ENCODE measurements at places on chromosomes 4 and X.

GRCh38 chr4:105596684-105597083 is 44.3 kb downstream of the ARHGEF38 start:
- no peak for DNase-seq

- no peak for DNase-seq
Measured at GRCh38 chr4:187227907-187228704, 504.4 kb upstream of the FAT1 start.

- DNase-seq, result no peak
Measured at GRCh38 chr4:79526641-79527565, 118.9 kb upstream of the GK2 start.

- no peak for DNase-seq
Measured at GRCh38 chrX:120331116-120331515, 19.9 kb upstream of the TMEM255A start.

- no peak for DNase-seq
Measured at GRCh38 chr4:18518098-18518497, 496.5 kb upstream of the LCORL start.

GRCh38 chr4:89111833-89112563 is 665 bp downstream of the TIGD2 start:
- no peak for DNase-seq

DNA sequence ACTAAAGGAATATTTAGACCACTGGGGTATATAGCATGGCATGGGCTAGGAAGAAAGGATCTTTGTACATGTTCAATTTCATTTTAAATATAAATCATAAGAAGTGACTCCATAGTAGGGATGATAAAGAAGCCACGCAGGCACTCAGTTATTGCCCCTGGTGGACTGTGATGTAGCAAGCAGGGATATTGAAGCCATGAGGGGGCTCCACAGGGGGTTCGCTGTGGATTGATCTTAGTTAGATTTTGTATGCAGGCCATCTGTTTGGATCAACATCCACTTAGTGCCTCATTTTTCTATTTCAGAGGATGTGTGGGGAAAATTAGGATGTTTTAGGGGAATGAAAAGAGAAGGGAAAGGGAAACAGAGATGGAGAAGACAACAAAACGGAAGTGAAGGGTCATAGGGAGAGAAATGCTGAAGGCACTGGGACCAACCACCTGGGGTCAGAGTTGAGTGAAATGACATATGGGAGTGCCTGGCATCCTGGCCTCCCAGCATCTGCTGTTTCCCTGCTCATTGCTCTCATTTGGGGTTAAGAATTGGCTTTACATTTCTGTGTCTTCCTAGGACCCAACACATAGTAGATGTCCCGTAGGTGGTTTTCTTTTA is 11.2 kb upstream of the FREM3 start:
- no peak for DNase-seq

DNA sequence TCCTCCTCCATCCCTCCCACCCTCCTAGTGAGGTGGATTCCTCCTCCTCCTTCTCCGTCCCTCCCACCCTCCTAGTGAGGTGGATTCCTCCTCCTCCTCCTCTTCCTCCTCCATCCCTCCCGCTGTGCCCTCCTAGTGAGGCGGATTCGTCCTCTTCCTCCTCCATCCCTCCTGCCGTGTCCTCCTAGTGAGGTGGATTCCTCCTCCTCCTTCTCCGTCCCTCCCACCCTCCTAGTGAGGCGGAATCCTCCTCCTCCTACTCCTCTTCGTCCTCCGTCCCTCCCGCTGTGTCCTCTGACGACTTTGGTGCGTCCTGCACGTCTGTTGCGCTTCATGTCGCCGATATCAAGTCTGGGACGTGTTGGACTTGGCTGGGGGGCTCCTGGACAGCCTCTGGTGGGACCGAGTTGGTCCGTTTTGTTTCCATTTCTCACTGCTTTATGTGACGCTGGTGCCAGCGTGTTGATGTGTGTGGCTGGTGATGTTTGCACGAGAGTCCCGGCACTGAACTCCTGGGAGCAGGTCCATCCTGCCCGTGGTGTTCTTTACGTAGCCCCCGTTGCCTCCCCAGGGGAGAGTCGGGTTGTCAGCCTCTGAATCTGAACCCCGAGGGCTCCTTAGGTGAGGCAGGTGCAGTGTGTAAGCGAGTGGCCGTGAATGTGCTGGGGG is 5.4 kb downstream of the AKAP17A start:
- DNase-seq, result no peak

- DNase-seq, result no peak
Measured at GRCh38 chr4:15235135-15235534, 192.7 kb upstream of the C1QTNF7 start.

- no peak for DNase-seq
Measured at GRCh38 chr4:149857446-149857845, 41.8 kb upstream of the IQCM start.

- peak; percentile 66 for DNase-seq
Measured at GRCh38 chrX:39772057-39772832, 325.5 kb downstream of the BCOR start.

DNA sequence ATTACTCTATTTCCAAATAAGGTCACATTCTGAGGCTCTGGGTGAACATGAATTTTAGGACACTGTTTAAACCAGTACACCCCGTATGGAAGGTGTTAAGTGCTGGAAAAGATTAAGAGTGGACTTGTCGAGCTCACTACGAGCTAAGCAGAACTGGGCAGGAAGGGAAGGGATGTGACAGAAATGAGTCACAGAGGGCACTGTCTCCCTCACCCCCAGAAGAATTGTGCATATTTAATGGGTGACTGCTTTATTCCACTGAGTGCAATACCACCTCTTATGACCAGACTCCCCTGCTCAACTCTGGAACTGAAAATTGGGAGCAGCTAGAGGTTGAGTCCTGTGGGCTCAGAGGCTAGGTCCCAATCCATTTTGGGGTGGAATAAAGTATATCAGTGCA is 187.4 kb upstream of the RPS6KA3 start:
- no peak for DNase-seq

- no peak for DNase-seq
Measured at GRCh38 chr4:126583509-126583908, 1049.2 kb upstream of the INTU start.

DNA sequence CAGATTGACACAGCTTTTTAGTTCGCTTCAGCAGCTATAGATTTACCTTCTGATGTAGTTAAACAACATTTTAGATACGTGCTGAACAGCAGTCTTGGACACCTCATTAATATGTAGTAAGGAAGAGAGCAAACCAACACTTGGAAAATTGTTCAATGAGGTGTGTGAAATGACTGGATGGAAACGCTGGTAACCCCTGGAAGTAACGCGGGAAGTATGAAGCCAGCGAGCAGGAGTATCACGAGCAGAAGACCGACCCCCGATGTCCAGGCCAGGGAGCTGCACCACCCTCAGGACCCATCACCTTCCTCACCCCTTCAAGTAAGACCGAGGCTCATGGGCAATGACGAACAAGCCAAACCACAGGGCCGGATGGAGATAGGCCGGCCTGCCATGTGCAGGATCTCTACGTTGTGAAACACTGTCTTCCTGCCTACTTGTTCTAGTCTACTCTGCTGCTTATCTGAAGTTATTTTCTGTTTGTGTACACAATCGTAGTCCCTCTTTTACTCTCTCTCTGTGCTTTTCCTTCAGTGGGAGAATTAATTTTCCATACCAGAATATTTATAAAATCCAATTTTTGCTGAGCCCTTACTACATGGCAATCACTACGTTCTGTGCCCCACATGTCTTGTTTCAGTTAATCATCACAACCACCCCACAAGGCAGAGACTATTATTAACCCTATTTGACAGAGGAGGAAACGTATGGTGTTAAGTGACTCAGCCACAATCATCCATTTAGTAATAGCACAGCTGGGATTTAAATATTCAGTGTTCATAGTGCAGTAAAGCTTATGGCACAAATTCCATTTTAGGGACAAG is 221.7 kb downstream of the APBB2 start:
- DNase-seq, result no peak

DNA sequence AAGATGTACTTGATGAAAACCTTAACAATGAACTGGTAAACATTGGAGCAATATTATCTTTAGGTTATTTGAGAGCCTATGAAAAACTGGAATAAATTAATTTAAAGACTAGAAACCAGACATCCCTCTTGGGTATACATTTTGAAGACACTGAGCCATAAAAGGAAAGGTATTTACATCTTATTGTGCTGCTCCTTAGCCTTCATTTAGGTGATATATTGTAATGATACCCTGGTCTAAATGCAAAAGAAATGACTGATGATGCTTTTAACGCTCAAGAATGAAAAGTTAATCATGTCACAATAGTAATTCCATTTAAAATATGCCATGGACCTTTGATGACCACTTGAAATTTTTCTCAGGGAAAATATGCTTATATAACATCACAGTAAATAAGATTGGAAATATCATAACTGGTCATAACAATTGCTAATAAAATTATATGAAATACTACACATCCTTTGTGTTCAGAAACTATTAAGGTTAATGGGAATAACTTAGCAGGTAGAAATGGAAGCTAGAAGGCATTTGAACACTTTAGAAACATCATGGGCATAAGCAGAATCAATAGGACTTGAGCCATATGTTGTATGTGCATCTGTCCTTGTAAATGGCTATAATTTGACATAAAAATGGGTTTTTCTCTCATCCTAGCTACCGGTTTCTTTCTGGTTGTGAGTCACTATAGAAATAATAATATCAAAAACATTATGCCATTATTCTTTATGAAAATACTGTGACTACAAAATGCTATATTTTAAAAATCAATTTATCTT is 979.7 kb downstream of the RAPGEF2 start:
- DNase-seq, result no peak

- no peak for DNase-seq
Measured at GRCh38 chr4:98996765-98997068, 1.2 kb downstream of the METAP1 start.

DNA sequence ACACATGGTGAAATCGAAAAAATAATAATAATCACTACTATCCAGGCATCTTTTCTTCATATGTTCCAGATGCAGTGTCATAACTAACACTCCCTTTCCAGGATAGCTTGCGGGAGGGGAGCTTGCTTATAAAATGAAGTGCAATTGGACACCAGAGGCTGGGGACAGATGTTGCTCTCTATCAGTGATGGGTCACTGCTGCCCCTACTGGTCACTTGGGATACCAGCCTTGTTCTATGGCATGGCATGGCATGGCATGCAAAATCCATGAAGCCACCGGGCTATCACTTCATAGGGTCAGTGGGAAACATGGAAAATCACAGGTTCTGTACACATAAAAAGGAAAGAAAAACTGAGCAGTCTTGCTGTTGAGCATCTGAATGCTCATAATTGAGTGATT is 168.1 kb downstream of the GLRA2 start:
- peak; percentile 12 for DNase-seq

DNA sequence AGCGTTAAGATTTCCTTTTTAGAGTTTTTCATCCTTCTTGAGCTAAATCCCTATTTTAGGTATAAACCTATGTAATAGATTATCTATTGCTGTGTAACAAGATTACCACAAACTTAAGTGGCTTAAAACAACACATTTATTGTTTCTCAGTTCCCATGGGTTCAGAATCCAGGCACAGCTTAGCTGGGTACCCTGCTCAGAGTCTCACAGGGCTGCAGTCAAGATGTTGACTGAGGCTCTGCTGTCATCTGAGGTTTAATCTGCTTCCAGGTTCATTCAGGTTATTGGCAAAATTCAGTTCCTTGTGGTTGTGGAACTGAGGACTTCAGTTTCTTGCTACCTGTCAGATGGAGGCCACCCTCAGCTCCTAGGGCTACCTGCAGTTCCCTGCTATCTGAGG is 60.9 kb downstream of the GK start:
- DNase-seq, result no peak

DNA sequence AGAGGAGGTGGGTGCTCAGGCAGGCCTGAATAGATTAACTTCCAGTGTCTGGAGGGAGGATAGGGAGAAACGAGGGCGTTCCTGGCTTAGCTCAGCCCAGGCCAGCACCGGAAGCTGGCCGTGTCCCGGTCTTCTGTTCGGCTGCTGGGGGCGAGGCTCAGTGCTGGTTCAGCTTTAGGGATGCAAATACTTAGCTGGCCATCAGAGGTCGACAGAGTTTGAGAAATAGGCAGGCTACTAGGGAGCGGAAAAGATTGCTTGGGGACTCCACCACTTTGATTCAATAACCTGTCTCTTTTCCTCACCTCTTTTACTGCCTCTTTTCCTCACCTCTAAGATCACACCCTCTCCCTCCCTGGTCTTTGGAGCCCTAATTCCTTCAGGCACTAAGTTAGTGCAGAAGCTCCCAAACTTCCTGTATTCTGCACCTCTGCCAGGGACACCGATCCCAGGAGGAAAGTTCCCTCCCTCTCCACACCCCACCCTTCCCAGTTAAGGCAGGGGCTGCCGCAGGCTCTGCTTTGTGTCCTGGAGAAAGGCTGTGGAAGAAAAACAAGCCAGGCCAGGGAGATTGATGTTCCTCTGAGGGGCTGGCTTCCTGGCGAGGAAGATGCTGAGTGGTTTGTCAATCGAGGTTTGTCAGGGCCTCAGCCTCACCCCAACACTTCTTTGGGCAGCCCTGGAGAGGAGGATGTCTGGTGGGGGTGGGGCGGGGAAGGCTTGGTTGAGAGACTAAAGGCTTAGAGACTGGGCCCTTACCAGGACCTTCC is 6.0 kb upstream of the EFNB1 start:
- no peak for DNase-seq

- no peak for DNase-seq
Measured at GRCh38 chr4:8369426-8370105, 71.0 kb downstream of the ACOX3 start.

Data from stimulated activated CD4-positive, alpha-beta T cell treated with anti-CD3 and anti-CD28 coated beads, Interleukin-4, amount 100 ng/mL, for 4 hours (primary cell).